NCI-H510A treated with DMSO at 0.1 percent for 48 hours (cell line): ENCODE measurements at places on chromosomes 7 and 10.

- no peak for DNase-seq
Observed at GRCh38 chr7:93992421-93993110, 11.6 kb downstream of the BET1 start.

- no peak for DNase-seq
Observed at GRCh38 chr7:28981161-28981465, 23.0 kb upstream of the TRIL start.

DNA sequence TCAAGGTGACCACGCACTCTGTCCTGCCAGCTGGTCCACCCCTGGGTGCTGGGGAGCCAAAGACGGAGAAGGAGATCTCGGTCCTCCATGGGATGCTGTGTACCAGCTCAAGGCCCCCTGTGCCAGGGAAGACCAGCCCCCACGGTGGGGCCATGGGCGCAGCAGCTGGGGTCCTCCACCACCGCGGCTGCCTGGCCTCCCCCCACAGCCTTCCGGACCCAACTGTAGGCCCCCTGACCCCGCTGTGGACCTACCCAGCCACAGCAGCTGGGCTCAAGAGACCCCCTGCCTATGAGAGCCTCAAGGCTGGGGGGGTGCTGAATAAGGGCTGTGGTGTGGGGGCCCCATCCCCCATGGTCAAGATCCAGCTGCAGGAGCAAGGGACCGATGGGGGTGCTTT, 5.4 kb downstream of the NYAP1 start:
- no peak for DNase-seq

- DNase-seq: no peak
Observed at GRCh38 chr7:107813524-107813923, 10.5 kb upstream of the SLC26A3 start.

DNA sequence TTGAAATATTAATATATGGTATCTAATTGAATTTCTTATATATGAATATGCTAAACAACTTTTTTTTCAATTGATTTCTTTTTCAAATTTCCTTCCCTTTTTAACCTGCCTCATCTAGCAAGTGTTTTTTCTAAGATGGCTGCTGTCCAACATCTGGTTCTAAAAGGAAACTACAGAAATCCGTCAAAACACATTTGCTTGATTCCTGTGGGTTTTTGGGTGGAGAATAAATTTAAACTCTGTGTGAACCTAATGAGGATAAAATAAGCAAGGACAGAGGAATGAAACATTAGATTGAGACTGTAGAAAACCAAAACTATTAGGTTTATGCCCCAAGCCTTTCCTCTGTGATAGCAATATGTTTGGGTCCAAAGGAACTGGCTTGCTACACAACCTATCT, 75.5 kb upstream of the STARD3NL start:
- no peak for DNase-seq

DNA sequence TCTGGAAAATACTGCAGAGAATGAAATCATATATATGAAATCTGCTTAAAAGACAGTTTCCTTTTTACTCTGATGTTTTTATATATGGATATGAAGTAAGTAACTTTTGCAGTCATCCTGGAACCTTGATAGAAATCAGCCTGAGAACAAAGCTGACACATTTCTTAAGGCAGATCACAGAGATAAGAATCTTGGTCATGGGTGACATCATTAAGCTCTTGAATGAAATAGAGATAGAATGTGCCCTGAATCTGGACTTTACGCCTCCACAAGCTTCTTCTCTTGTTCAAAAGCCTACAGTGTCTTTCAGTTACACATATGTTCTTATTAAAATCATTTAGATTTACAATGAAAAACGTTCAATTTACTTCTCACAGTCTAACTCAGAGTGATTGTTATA, 319.1 kb upstream of the CNTNAP2 start:
- DNase-seq: no peak

GRCh38 chr10:119703903-119704508, 21.8 kb upstream of the INPP5F start:
- DNase-seq: no peak

DNA sequence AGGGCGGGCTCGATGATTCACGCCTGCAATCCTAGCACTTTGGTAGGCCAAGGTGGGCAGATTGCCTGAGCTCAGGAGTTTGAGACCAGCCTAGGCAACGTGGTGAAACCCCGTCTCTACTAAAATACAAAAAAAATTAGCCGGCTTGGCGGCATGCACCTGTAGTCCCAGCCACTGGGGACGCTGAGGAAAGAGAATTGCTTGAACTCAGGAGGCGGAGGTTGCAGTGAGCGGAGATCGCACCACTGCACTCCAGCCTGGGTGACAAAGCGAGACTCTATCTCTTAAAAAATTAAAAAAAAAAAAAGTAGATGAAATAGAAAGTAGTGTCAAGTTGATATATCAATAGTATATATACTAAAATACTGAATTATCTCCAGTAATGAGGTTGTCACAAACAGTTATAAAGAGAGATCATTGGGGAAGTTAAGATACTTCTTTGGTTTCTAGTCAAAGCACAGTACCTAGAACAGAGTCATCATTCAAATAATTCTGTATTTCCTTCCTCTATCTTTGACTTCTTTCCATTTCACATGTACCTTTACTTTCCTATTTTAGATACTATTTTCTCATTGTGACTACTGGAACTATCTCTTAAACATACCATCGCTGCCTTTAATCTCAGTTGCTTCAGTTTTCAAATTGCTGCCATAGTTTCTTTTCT, 491.7 kb downstream of the GRM8 start:
- no peak for DNase-seq

GRCh38 chr7:2202901-2203765, 29.6 kb downstream of the MAD1L1 start:
- DNase-seq: no peak

GRCh38 chr10:49667991-49668390, 11.5 kb upstream of the C10orf53 start:
- no peak for DNase-seq
